ENCODE measurements at places on chromosomes 2 and 18.

GRCh38 chr2:227423656-227424499 lies 36.1 kb upstream of the SCYGR1 start:
- no peak for DNase-seq

- DNase-seq, result no peak
These were observed 425 bp upstream of the SALL3 start for GRCh38 chr18:78979056-78979729.

DNA sequence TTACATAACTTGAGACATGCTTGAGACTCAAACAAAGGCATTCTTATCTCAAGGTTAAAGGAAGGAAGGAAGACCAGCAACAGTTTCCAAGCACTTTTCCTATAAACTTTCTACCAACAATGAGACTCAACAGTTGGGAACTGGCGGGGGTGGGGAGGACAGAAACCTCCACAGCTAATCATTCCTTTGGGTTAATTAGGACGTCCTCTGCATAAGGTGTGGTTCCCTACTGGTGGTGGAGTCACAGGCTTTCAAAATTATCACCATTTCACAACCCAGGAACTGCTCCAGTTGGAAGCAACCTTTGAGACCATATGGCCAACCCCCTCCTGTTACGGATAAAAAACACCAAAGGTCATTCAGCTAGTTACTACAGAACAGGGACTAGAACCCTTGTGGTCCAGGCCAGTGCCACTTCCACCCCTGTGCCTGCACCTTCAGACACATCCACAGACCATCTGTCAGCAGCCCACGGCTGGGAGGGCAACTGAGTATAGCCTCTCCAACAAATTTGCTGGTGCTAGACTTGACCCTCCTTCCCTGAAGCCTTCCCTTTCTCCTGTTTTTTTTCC lies 30.1 kb upstream of the ATL2 start:
- no peak for DNase-seq

GRCh38 chr2:148058641-148059040 lies 37.8 kb downstream of the MBD5 start:
- no peak for DNase-seq

GRCh38 chr2:172080641-172081220 lies 4.6 kb upstream of the DLX1 start:
- DNase-seq, result no peak

DNA sequence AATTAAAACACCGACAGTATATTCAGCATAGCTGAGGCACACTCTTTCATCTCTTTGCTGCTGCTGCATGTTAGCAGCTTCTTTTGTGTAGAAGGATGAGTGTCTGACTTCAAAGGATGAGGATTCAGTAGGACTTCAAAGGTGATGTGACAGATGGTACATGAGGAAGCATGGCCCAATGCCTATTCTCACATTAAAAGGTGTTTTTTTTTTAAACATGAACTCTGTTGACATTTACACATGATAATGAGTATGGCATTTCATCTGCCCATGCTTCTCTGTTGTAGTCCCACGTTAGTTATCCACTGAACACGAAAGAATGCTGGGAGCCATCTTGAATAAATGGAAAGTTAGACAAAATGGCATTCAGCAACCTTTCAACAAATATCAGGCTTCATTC lies 1950.8 kb upstream of the PIK3C3 start:
- no peak for DNase-seq

DNA sequence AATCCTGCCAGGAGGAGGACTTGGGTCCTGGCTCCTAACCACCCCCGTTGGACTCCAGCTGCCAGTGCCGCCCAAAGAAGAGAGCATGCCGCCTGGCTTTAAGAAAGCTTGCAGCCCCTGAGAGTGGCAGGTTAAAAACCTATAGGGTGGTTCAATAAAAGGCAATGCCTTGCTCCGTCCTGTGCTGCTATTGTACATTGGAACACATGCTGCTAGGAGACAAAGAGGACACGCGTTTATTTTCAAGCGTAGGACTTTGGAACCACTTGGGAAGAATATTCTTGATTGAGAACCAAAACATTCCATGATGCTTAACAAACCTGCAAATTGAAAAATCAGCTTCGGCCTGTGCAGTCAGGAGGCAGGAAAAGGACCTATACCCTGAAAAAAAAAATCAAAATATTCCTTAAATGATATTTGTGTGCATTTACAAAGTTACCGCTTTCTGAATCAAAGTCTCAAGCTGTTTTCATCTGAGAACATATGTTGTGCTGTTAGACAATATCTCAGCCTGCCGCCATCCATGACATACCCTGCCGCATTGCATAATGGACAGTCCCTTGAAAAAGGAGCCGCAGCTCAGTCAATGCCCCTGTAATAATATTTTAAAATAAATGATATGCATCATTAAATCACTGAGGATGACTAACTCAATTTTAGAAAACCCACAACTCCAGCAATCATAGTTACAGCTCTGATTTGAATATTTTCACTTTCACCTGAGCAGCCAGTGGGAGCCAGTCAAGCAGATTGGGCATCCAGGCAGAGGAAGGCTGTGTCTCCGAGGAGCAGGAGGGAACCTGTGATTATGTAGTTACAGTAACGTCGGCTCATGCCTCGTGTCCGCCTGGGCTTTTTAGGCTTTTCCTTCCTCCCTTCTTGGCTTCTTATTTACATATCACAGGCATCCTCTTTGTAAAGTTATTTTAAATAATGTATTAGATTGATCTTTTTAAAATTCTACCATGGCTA lies 805.6 kb upstream of the FANCL start:
- DNase-seq, result no peak

- DNase-seq, result no peak
These were observed 57.7 kb downstream of the RAD51AP2 start for GRCh38 chr2:17460371-17461086.

GRCh38 chr2:77228391-77228790 lies 293.8 kb downstream of the LRRTM4 start:
- DNase-seq, result no peak

DNA sequence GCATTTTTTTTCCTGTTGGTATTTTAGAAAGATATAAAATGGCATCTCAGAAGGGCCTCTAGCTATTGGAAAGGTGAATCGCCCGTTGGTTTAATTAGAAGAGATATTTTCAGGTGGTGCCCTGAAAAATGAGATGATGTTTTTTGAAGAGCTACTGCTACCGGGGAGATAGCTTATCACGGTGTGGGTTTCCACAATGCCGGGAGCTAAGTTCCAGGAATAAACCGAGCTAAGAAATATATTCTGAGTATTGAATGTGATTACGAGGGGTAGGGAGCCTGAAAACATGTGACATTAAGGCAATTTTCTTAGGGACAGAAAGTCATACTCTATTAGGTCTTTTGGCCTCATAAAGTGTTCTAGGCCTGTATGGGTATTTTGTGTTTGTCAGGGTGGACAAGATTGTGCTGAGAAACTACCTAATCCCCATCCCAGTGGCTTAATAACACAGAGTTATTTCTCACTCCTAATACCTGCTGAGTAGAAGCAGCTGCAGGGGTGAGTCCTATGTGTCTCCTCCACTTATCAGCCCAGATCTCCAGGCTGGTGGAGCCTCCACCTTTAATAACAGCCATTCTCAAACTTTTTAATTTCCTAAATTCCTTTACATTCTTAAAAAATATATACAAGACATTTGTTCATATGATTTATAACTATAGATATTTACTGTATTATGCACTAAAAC lies 150.2 kb downstream of the LRRTM1 start:
- no peak for DNase-seq

DNA sequence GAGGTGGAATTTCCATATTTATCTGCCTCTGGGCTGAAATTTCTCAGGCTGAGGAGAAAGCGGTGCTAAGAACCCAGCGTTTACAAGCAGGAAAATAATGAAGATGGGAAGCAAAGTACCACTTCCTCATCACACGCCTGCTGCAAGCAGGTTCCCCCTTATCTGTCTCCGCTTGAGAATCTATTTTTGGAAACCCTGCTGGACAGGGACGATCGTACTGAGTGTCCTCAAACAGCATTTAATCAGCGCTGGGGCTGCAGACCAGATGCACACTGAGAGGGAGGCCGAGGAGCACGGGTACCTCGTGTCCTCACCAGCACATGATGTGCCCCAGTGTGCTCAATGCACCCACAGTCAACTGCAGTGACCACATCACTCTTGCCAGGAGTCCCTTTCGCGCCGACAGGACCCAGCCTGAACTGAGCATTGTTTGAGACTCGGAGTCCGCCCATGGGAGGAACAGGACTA lies 160.4 kb downstream of the HDAC4 start:
- no peak for DNase-seq

GRCh38 chr2:238911376-238912227 lies 63.7 kb downstream of the TWIST2 start:
- no peak for DNase-seq

- no peak for DNase-seq
These were observed 103.6 kb upstream of the FZD7 start for GRCh38 chr2:201930043-201930442.

GRCh38 chr2:36449213-36449612 lies 93.6 kb downstream of the CRIM1 start:
- no peak for DNase-seq

- no peak for DNase-seq
These were observed 32.2 kb downstream of the SPATS2L start for GRCh38 chr2:200338692-200339091.

GRCh38 chr18:45910405-45911023 lies 56.6 kb downstream of the EPG5 start:
- DNase-seq, result peak; percentile 19

DNA sequence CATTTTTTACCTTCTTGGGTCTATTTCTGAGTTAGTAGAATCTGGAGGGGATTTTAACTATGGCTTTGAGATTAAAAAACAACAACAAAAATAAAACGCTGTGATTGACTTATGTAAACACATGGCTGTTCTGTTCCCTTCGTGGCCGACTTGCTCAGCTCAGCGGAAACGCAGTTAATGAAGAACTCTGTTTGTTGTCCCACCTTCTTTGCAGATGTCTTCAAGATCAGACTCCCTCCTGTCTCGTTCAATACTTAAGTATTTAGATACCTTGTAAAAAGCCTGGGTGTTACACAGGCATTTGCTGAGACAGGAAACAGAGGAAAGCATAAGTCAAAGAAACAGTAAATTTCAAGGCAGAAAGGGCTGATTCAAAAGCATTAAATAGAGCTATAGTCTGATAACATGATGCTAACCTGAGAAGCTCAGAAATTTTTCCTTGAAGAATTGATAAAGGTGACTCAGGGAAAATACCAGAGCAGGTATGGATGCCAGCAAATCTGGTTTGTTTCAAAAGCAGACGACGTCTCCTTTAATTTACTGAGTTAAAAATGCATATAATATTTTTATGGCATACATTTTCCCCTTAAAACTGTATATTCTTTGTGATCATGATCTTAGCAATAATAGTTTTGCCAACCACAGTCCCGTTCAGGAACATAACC lies 21.7 kb upstream of the POLI start:
- DNase-seq, result no peak

DNA sequence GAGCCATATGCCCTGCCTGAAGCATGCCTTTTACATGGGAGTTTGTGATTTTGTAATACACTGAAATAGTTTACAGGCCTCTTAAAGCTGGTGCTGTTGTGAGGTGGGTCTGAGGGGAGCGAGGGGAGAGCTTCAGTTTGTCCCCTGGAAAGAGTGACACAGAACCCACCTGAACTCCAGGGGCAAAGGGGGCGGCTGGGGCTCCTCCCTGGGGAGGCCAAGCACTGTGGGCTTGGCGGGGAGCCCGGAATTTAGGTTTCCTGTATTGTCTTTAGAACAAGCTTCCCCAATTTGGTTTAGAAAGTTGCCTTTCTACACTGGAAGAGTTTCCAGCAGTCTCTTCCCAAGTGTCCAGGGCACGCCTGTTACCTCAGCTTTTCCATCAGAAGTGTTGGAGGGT lies 75.7 kb downstream of the VAPA start:
- DNase-seq, result no peak

GRCh38 chr2:75558786-75559679 lies 1.7 kb downstream of the EVA1A start:
- DNase-seq, result no peak

GRCh38 chr2:38465789-38466127 lies 88.7 kb upstream of the ATL2 start:
- peak; percentile 27 for DNase-seq

GRCh38 chr2:25912851-25913695 lies 34.8 kb upstream of the ASXL2 start:
- peak; percentile 60 for DNase-seq
